ENCODE measurements at places on chromosomes 2 and 18. TPM values are rescaled to one million over a fixed set of nuclear protein-coding genes. Genes with fewer than 3 reads are reported as not detected.

GPAT2 gene
- 2.0 TPM for total RNA-seq

SERPINB2 gene
- total RNA-seq, result 0.99 TPM

LYPD1 gene
- 57.0 TPM for total RNA-seq

ANKRD39 gene
- 10.6 TPM for total RNA-seq

MOGAT1 gene
- total RNA-seq, result not detected

CYP1B1 gene
- 141 TPM for total RNA-seq

LYG1 gene
- 1.1 TPM for total RNA-seq

GTF2A1L gene
- 3.9 TPM for total RNA-seq

HJURP gene
- 13.3 TPM for total RNA-seq

REG3G gene
- not detected for total RNA-seq

MPP4 gene
- total RNA-seq, result 0.23 TPM

DYSF gene
- total RNA-seq, result 51.5 TPM

SP100 gene
- total RNA-seq, result 42.2 TPM

CPLX4 gene
- not detected for total RNA-seq

SOX11 gene
- total RNA-seq, result 14.9 TPM

SDC1 gene
- 38.7 TPM for total RNA-seq

CRYGC gene
- not detected for total RNA-seq

EMX1 gene
- 46.9 TPM for total RNA-seq

ARHGAP25 gene
- 10.8 TPM for total RNA-seq

TNFRSF11A gene
- 6.2 TPM for total RNA-seq

C1GALT1C1L gene
- 1.1 TPM for total RNA-seq

CTIF gene
- total RNA-seq, result 35.0 TPM

HOXD1 gene
- total RNA-seq, result 5.5 TPM

KIAA2012 gene
- 0.18 TPM for total RNA-seq

FOXI3 gene
- total RNA-seq, result 0.06 TPM

CD207 gene
- not detected for total RNA-seq

IL36A gene
- total RNA-seq, result not detected

ELOA2 gene
- not detected for total RNA-seq

NCKAP1 gene
- 114 TPM for total RNA-seq

DSEL gene
- 29.2 TPM for total RNA-seq

FNDC4 gene
- 6.8 TPM for total RNA-seq

SLC9A4 gene
- total RNA-seq, result 12.9 TPM

CYP26B1 gene
- total RNA-seq, result 48.2 TPM

ARHGAP15 gene
- 25.2 TPM for total RNA-seq

RPL31 gene
- 1,192 TPM for total RNA-seq

GCKR gene
- 0.12 TPM for total RNA-seq

NCL gene
- total RNA-seq, result 150 TPM

WDR75 gene
- 48.3 TPM for total RNA-seq

NEU4 gene
- total RNA-seq, result 0.99 TPM

NT5C1B gene
- not detected for total RNA-seq

IL1A gene
- total RNA-seq, result 0.41 TPM

FAM228A gene
- 1.7 TPM for total RNA-seq

DSG1 gene
- total RNA-seq, result 0.06 TPM

IL1F10 gene
- total RNA-seq, result not detected

MALL gene
- total RNA-seq, result 11.5 TPM

All from metanephros (tissue), 2 donors.